Cortex of kidney (tissue), 1 donor: ENCODE measurements at places on chromosomes 6 and 20.

- no peak for DNase-seq
Measured at GRCh38 chr20:38982291-38982690, 20.1 kb downstream of the DHX35 start.

DNA sequence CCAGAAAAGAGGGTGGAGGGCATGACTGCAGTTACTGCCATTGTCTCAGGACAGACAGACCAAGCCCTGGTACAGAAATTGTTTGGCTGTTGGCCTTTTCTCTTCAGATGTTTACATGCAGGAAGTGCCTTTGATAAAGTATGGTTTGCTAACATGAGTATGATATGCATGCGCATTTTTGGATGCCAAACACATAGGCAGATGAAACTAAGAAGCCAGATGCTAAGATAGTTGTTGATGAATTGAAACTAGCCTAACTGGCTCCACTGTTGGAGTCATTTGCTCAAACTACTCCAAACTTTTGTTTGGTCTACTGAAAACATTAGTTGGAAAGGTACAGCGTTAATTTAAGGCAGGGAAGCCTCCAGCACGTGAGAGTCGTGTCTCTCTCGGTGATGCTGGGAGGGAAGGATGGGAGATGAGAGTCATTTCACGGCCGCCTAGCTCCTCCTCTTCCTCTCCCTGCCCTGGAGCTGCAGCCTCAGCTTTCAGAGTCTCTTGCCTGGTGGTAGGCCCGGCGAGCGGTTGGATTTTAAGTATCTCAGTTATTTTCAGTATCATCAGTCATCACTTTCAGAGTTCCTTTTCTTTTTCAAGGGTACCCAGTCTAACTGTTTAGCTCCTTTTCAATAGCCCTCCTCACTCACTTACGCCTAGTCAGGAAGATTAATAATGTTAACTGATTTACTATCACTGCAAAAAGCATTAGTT, 29.7 kb downstream of the RREB1 start:
- DNase-seq, result no peak

- DNase-seq, result no peak
Measured at GRCh38 chr20:35828434-35828833, 56.6 kb downstream of the PHF20 start.

GRCh38 chr20:38061109-38061508, 27.6 kb downstream of the RPRD1B start:
- DNase-seq, result no peak

- no peak for DNase-seq
Measured at GRCh38 chr6:156557251-156557910, 219.8 kb upstream of the ARID1B start.

DNA sequence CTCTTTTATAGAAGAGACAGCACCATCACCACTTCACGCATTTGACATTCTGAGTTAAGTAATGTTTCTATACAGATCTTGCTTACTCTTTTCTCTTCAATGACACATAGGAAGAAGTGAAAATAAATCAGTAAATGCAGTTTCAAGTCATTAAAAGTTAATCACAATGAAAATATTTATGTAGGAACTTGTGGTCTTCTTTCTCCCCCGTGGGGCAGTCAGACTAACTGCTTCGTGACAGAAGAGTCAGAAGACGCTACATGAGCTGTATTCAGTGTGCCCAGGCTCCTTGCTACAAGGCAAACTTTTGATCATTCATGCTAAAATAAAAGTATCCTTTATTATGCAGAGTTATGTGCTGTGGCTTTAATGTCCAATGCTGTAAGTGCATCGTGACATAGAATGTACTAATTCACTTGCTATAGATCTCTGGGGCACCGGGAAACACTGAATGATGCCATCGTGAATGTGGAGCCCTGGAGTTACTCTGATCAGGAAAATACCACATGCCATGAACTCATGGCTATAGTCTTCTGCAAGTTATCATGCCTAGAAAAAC, 117.8 kb upstream of the TRAF3IP2 start:
- DNase-seq, result no peak

- DNase-seq, result no peak
Measured at GRCh38 chr20:51350941-51351631, 191.4 kb downstream of the NFATC2 start.

DNA sequence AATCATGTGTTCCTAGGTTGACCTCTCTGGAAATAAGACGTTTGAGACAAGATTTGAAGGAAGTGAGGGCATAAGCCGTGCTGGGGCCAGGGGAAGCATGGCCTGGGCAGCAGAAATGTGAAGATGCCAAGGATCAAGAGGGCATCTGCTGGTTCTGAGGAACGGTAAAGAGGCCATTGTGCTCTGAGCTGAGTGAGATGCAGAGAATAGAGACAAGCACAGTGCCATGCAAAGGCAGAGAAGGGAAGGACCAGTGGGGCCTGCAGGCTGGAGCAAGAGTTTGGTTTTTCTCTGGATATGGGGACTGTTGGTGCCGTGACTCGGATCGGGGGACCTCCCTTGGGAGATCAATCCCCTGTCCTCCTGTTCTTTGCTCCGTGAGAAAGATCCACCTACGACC, 50.8 kb downstream of the SMPDL3A start:
- no peak for DNase-seq

DNA sequence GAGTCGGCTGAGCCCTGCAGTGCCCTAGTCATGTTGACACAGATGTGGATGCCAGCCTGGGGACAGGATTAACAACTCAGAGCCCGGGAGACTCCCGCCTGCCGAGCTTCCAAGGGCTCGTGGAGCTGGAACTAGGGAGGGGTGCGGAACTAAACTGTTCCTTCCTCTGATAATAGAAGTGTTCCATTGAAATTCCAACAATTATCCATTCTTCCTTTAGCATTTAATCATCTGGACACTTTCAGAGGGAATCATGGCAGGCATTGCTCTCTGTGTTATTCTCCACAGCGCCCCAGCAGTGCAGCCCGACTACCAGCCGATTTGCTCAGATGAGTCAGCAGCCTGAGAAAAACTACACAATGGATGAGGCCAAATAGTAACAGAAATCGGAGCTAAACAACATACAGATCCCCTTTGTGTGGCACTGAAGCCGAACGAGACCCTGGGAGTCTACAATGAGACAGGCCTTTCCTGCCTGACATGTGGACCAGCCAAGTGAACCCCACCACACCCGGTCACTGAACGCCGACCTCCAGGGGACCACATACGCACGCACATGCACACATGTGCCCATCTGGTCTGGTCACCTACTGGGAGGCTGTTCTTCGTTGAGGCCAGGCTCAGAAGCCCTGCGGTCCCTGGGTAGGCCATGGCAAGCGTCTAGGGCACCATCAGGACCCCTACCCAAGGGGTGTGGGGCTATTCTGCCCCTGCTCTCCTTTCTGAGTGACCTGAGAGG, 238.4 kb upstream of the AFDN start:
- DNase-seq, result no peak

DNA sequence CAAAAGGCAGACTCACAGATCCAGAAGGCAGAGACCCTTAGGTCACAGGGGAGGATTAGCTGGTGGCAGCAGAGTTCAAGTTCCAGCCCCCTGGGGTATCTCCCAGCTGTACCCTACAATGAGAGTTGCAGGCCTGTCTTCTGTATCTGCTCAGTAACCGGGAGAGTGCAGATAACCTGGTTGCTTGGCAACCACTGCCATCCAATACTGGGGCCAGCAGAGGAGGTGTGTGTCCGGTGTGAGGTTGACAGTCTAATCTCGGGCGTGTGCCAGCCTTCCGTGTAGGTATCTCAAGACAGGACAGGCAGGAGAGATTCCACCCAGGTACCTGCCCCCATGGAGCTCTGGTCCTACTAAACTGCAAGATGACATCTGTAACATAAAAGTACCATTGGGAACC, 56.6 kb upstream of the TBC1D7 start:
- no peak for DNase-seq

DNA sequence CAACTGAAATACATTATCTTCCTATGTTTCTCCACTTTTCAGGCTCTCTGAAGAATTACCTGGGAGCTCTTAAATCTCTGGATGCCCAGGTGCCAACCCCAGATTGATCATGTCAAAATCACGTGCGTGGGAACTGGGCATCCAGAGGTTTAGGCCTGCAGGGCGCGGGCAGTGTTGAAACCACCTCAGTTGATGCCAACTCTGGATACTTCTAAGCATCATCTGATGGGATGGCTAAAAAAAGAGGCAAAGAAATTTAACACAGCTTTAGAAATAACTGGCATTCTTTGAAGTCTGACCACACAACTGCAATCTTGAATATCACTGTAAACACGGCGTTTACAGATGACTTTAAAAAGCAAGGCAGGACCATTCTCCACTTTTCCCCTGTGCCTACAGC, 41.9 kb downstream of the PTGIS start:
- DNase-seq, result no peak

DNA sequence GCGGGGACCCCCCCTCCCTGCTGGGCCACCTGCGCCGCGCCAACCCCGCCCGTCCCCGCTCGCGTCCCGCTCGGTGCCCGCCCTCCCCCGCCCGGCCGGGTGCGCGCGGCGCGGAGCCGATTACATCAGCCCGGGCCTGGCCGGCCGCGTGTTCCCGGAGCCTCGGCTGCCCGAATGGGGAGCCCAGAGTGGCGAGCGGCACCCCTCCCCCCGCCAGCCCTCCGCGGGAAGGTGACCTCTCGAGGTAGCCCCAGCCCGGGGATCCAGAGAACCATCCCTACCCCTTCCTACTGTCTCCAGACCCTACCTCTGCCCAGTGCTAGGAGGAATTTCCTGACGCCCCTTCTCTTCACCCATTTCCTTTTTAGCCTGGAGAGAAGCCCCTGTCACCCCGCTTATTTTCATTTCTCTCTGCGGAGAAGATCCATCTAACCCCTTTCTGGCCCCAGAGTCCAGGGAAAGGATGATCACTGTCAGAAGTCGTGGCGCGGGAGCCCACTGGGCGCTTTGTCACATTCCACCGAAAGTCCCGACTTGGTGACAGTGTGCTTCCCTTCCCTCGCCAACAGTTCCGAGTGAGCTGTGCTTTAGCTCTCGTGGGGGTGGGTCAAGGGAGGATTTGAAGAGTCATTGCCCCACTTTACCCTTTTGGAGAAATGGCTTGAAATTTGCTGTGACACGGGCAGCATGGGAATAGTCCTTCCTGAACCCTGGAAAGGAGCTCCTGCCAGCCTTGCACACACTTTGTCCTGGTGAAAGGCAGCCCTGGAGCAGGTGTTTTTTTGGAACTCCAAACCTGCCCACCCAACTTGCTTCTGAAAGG, 2.1 kb downstream of the VEGFA start:
- no peak for DNase-seq

DNA sequence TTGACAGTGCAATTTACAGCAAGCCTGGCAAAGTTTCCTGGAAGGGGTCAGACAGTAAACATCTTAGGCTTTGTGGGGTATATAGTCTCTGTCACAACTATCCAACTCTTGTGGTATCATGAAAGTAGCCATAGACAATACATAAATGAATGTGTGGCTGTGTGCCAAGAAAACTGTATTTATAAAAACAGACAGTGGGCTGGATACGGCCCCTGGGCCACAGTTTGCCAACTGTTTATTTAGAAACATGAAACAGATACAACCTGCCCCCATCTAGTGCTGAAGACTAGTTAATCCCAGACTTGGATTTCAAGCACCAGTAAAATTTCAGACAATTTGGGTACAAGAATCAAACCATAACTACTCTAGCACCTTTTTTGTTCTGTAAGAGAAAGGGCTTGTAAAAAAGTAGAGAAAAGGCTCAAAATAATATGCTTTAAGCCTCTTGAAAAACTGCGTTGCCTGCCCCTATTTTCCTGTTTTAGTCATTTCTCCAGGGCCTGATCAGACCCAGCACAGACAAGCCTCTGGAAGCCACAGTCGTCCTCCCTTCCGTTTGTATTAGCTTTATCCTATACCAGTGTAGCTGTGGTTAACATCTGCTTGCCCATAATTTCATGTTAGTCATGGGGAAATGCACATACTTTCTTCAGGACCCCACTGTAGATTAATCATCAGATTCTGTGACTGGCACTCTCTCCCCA, 30.8 kb downstream of the JAG1 start:
- no peak for DNase-seq

- no peak for DNase-seq
Measured at GRCh38 chr6:42380228-42380979, 71.3 kb downstream of the TRERF1 start.

DNA sequence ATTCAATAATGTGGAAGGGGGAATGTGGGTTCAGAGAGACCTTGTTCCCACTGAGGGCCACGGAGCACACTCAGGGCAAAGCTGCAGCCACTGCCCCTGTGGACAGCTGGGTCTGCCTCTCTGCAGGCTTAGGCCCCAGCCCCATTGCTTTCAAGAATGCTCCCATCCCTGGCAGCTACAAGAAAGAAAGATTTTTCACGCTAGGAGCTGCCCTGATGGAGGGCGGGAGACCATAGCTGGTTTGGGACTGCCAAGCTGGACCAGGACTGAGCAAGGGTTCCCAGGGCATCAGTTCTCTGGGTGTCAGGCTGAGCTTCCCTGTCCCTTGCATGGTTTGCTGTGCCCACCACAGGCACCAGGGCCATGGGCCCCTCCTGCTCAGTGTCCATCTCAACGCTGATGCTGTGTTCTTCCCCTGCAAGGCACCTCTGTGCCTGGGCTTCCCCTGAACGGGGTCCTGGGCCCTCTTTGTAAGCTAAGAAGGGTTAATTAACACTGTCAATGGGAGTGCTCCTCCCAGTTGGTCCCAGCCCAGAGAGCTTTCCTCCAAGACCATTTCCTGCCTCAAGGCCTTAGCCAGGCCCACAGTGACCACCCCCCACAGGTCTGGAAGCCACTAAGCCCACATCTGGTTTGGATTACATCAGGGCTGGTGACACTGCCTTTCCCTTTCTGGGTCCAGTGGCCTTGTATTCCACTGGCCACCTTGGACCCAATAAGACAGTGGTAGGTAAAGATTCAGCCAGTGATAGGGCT, 8.4 kb downstream of the FOXS1 start:
- DNase-seq, result no peak

GRCh38 chr6:39365281-39366074, 43.0 kb upstream of the KCNK16 start:
- no peak for DNase-seq

- DNase-seq, result no peak
Measured at GRCh38 chr6:106046854-106047200, 39.3 kb upstream of the PRDM1 start.

- no peak for DNase-seq
Measured at GRCh38 chr20:25364879-25365699, 25.5 kb downstream of the ABHD12 start.

- no peak for DNase-seq
Measured at GRCh38 chr20:1050440-1050839, 48.3 kb upstream of the RSPO4 start.

DNA sequence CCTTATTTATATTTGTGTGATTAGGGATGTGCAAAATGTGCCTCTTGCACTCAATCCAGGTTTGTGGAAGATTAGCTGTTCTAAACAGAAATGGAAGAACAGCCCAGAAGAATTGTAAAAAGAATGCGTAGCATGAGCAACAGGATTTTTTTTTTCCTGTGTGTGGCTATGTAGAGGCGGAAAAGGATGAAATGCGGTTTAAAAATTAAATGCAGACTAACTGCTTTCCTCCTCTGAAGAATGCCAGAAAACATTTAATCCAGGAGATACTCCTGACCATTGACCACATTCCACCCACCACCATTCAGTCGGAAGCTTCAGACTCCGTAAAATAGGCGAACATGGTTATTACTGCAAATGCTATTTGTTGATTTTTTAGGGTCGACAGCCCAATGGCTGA, 83.4 kb downstream of the BMP6 start:
- no peak for DNase-seq

DNA sequence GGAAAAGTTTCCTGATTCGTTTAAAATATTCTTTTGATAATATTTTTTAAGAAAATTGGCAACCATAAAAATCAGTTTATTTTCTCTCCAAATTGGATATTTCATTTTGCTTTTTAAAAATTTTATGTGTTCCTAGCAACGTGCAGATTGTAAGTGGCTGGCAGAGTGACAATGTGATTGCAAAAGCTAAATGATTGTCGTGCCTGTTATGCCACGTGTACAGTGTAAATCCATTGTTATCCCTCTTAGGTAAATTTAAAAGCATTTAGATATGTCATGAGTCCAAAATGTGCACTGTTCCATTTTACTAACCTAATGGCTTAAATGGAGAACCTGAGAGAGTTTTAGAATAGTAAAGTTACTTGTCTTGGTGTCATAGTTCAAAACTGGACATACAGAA, 94.4 kb upstream of the ADGRF4 start:
- DNase-seq, result no peak
